ENCODE measurements at places on chromosomes 1 and 21.

GRCh38 chr21:34073749-34074282 lies 438 bp downstream of the MRPS6 start:
- DNase-seq, result no peak

- no peak for DNase-seq
Measured at GRCh38 chr1:87765057-87765680, 436.5 kb downstream of the LMO4 start.

- DNase-seq, result no peak
Measured at GRCh38 chr21:29419422-29419821, 120.7 kb downstream of the BACH1 start.

- no peak for DNase-seq
Measured at GRCh38 chr1:235291599-235292091, 36.3 kb downstream of the ARID4B start.

- DNase-seq, result no peak
Measured at GRCh38 chr1:87329526-87330056, 911 bp downstream of the LMO4 start.

GRCh38 chr1:54838565-54839180 lies 37.5 kb upstream of the TTC22 start:
- DNase-seq, result no peak

GRCh38 chr21:27277110-27277509 lies 310.2 kb upstream of the ADAMTS5 start:
- no peak for DNase-seq

DNA sequence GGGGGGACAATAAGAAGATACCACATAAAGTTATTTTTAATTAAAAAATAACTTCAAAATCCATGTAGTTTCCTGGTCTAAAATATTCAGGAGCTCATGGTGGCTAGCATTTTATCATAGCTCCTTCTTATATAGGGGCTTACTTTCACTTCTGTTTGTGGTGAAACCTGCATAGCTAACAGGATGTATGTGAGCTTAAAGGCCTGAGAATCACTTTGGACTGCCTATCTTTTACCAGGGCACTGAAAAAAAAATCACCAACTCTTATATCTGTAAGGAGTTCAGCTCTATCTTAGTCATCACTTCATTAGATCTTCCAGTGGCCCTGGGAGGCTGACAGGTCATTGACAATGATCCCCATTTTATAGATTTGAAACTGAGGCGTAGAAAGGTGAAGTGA lies 21.3 kb downstream of the UROD start:
- no peak for DNase-seq

DNA sequence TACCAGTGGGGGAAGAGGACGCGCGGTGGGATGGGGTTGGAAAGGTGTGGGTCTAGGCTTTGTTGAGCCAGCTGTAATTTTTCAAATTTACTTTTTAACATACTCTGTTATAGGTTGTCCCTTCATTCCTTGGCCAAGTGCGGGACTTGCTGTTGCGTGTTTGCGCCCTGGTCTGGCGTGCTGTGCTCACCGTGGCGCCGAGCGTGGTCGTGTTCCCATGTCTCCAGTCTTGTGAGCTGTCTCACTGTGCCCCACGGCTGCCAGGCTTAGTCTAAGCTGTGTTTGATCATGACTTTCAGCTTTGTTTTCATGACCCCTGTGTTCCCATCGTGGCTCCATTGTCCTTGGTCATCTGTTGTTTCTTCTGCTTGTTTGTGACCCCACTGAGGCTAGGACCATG lies 26.0 kb downstream of the TRAPPC10 start:
- DNase-seq, result no peak

- no peak for DNase-seq
Measured at GRCh38 chr1:115338457-115338820, 390 bp upstream of the NGF start.

- DNase-seq, result no peak
Measured at GRCh38 chr1:1098681-1099421, 17.0 kb downstream of the C1orf159 start.

- DNase-seq, result no peak
Measured at GRCh38 chr1:2567083-2567679, 11.0 kb downstream of the TNFRSF14 start.

DNA sequence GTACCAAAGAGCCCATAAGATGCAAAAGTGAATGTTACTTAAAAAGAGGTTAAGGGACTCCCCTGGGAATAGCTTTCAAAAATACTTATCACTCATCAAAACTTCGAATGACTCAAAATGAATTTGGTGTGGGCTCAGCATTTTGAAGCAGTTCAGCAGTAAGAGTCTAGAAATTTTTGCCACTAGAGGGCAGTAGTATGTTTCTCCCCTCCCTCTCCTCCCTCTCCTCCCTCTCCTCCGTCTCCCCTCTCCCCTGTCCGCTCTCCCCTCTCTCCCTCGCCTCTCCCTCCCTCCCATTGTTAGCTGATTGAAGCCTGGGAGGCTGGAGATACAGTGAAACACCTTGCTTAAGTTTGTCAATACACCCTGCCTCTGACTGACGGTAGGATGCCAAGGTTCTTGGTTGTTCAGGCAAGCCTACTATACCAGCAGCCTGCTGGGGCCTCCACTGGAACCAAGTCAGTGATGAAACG lies 70.8 kb upstream of the TENT5C start:
- DNase-seq, result no peak

GRCh38 chr21:41847066-41847804 lies 31.9 kb downstream of the PRDM15 start:
- no peak for DNase-seq

DNA sequence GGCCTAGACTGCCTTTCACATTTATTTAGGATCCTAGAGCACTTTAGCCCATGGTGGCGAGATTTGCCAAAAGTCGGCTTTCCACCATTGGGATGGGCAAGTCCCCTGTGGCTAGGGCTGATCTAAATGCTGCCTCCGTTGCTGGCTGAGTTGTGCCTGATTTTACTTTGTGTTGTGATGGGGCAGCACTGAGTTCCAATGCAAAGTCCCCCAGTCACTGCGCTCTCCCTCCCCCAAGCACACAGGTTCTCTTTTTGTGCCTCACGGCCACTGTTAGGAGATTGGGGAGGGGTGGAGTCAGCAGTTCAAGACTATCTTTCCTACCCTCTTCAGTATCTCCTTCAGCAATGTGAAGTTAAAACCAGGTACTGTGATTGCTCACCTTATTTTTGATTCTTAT lies 66.7 kb upstream of the COX20 start:
- DNase-seq, result no peak

- no peak for DNase-seq
Measured at GRCh38 chr1:205748403-205749233, 1.4 kb downstream of the NUCKS1 start.

- no peak for DNase-seq
Measured at GRCh38 chr1:235776396-235776795, 90.3 kb downstream of the LYST start.

GRCh38 chr21:41648591-41649031 lies 118.2 kb downstream of the RIPK4 start:
- DNase-seq, result no peak

DNA sequence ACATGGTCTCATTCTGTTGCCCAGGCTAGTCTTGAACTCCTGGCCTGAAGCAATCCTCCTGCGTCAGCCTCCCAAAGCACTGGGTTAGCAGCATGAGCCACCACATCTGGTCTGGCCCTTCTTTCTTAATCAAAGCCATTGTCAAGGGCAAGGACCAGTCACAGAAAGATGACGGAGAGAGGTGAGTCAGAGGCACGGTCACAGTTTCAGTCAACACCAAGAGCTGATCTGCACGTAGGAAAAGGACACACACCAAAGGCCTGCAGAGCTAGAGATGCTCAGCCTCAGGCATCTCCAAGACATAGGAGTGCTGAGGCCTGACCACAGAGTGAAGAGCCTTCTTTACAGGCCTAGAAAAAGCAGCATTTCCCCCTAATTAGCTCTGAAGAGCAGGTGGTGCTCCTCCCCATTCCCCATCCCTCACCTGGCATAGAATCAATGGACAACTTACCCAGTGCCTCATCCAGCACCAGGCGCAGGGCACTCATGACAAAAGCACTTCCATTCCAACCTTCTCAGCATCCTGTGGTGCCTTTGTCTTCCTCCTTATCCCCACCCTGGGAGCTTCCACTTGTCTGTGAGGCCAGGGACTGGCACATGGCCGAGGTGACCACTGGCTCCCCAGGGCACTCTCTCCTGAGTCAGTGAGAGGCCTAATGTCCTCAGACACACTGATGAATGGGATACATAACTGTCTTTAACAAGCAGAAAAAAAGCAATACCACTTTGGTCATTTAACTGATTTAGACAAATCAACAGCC lies 139.8 kb downstream of the AJAP1 start:
- DNase-seq, result no peak

- no peak for DNase-seq
Measured at GRCh38 chr1:230509281-230509977, 83.3 kb upstream of the PGBD5 start.

- no peak for DNase-seq
Measured at GRCh38 chr1:13661539-13661938, 38.4 kb upstream of the PRDM2 start.

DNA sequence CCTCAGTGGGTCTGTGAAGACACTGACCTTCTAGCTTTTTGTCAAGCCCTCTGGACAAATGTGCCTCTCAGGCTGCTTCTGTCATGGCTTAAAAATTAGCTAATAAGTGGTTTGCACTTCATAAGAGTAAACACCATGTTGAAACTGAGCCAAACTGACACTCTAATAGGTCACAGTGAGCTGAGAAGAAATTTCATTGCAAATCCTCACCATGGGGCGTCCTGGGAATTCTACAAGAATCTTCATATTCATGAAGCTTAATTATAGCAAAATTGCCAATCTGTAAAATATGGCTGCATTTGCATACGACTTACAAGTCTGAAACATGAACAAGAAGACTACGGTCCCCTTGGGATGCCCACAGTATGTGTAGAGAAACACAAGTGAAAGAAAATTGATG lies 188.6 kb downstream of the DSCAM start:
- DNase-seq, result no peak
